Brain pericyte (primary cell): ENCODE measurements at places on chromosomes 6 and 20.

DNA sequence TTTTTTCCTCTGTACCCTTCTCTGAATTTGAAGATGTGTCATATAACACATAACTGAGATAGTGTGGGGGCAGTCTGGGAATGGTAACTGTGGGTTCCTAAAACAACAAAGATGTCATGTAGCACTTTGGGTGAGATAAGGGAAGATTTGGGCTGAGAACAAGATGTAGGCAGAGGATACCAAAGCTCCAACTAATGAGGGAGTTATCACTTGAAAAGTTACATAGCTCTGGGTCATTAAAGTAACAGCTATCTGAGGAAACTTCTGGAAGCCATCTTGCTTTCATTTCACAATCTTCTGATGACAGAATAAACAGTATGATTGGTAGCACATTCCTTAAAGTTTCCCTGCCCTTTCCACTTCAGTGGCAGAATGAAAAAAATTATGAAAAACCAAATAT lies 255.4 kb downstream of the TBX18 start:
- no peak for DNase-seq

DNA sequence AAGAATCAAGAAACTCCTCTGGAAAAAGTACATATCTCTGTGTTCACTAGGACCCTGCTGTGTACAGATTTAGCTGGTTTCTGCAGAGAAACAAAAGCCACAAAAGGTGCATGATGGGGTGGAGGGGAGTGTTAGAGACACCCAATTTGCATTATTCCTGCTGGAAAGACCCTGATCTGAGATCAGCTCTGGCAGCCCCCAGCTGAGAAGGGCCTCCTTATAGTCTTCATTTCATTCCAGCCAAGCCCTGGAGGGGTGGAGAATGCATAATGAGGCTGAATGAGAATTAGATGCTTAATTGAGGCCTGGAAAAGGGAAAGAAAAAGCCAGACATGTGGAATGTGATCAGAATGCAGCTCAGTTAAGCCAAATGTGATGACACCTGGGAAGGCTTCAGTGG lies 545.6 kb downstream of the KIF16B start:
- DNase-seq, result no peak

- DNase-seq, result no peak
Observed at GRCh38 chr20:24956001-24956841, 7.2 kb downstream of the CST7 start.

DNA sequence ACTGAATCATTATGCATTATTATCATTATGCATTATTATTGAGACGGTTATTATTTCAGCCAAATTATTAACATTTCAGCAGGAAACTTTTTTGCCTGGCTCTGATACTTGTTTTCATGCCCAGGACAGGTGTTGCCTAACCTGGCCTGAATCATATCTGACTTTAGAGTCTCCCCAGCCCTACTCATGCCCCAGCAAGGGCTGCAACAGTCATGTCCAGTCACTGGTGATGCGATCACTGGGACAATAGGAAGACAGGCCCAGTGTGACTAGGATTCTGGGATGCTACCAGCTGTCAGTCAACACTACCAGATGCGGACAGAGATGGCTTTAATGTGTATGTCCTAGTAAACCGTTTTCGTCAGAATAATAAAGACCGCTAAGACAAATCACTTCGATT lies 285.0 kb downstream of the KHDC1L start:
- DNase-seq, result no peak

GRCh38 chr6:106431972-106432371 lies 71.5 kb downstream of the CRYBG1 start:
- no peak for DNase-seq

GRCh38 chr20:57529160-57529585 lies 4.2 kb upstream of the CTCFL start:
- DNase-seq, result no peak

GRCh38 chr20:20956513-20956931 lies 149.6 kb downstream of the LINC00237 start:
- DNase-seq, result no peak
